H1 (cell line): ENCODE measurements at places on chromosomes 6 and 20. TPM values are rescaled to one million over a fixed set of nuclear protein-coding genes. Genes with fewer than 3 reads are reported as not detected.

DNA sequence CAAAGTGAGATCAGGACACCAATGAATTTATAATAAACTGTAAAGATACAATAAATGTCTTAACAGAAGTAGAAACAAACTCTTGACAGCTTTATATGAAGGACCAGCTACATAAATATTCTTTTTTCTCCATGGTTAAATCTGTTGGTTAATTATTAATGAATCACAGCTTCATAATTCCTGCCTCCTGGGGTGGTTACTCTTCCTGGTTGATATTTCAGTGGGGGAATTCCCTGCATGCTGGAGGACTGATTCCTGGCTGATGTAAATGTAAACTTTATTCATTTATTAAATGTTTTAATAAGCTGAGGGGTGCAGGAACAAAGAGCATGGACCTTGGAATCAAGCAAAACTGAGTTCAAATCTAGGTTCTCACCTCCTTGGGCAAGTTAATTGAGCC lies 16.2 kb upstream of the RCAN2 start:
- no peak overlapping the region for H3K4me3 ChIP-seq
- no peaks in the 10 kb centered on the region for H3K4me1 ChIP-seq
- H3K27me3 ChIP-seq: no peaks in the 10 kb centered on the region
- no peak overlapping the region for H3K27ac ChIP-seq
- no peaks in the 10 kb centered on the region for H3K36me3 ChIP-seq
- DNase-seq: no peak

DNA sequence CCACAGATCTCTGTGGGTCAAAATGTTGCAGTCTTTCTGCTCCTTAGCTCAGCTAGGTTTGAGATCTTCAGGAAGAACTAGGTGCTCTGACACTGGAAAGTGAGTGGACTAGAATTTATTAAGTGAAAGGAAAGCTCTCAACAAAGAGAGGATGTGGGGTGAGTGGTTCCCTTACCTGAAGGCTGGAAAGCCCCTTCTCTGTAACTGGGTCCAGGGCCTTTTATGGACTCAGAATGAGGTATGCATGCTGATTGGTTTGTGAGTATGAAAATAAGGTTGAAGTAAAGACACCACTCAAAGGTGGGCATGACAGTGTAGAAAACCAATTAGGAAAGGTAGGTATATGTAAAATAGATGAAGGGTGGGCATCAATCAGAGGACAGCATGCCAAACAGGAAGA lies 485.5 kb downstream of the CD109 start:
- H3K27ac ChIP-seq: no peak overlapping the region
- no peaks in the 10 kb centered on the region for H3K36me3 ChIP-seq
- H3K27me3 ChIP-seq: no peaks in the 10 kb centered on the region
- no peak for DNase-seq

The RAB23 gene
- total RNA-seq: 17.2 and 17.5 TPM in 2 replicates

DNA sequence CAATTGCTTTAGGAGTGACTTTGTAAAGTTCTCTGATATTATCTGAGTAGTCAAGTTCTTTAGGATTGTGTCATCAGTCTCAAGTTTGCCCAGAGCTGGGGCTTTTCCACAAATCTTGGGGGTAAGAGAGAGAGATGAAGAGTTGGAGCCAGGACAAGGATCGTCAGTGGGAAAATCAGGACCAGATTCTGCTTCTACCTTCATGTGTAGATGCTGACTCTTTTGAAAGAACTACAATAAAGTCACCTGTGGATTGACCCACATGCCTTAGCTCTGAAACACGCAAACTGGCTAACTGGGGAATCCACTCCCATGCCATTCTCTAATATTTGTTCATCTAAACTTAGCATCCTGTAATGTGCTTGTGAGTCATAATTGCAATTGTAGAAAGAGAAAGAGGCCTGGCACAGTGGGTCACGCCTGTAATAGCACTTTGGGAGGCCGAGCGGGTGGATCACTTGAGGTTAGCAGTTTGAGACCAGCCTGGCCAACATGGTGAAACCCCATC lies 15.6 kb upstream of the BICRAL start:
- H3K4me3 ChIP-seq: no peak overlapping the region
- peaks cover 6% of the 10 kb centered on the region for H3K4me1 ChIP-seq
- H3K27me3 ChIP-seq: no peaks in the 10 kb centered on the region; the same call in 1 of the 2 replicates
- no peak overlapping the region for H3K27ac ChIP-seq
- H3K36me3 ChIP-seq: no peaks in the 10 kb centered on the region

The TNFRSF6B gene
- not detected in 2 replicates for total RNA-seq

DNA sequence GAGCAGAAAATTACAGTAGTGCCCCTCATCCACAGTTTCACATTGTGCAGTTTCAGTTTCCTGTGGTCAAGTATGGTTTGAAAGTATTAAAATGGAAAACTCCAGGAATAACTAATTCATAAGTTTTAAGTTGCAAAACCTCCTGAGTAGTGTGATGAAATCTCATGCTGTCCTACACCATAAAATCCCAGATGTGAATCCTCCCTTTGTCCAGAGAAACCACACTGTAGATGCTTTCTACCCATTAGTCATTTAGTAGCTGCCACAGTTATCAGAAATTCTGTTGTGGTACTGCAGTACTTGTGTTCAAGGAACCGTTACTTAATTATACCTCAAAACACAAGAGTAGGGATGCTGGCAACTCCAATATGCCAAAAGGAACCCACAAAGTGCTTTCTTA lies 74.7 kb downstream of the PTCHD4 start:
- H3K4me3 ChIP-seq: no peak overlapping the region
- H3K36me3 ChIP-seq: no peaks in the 10 kb centered on the region
- no peak overlapping the region for H3K27ac ChIP-seq
- no peak for DNase-seq
- H3K4me1 ChIP-seq: no peaks in the 10 kb centered on the region

The RBL1 gene
- total RNA-seq: 12.3 and 13.3 TPM in 2 replicates

- DNase-seq: no peak
- no peak overlapping the region for H3K4me3 ChIP-seq
- no peaks in the 10 kb centered on the region for H3K36me3 ChIP-seq
- H3K27me3 ChIP-seq: no peaks in the 10 kb centered on the region
- H3K4me1 ChIP-seq: no peaks in the 10 kb centered on the region; the same call in 1 of the 2 replicates
These were observed 450.3 kb upstream of the BTBD3 start for GRCh38 chr20:11467436-11467835.

DNA sequence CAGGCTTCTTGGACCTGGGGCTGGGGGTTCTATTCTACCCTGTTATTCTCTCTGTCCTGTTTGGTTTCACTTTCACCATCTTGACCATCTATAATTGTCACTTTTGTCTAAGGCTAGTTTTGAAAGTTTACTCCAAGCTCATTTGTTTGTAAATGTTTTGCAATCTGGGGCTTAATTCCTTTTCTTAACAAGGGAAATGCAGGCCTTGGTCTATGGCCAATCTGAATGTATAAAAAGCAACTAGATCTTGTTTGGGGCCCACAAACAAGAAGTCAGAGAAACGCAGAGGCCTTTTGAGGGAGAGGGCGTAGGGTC lies 86.3 kb upstream of the PREP start:
- H3K4me3 ChIP-seq: no peak overlapping the region
- no peaks in the 10 kb centered on the region for H3K36me3 ChIP-seq
- no peak for DNase-seq
- H3K27ac ChIP-seq: no peak overlapping the region
- no peaks in the 10 kb centered on the region for H3K27me3 ChIP-seq
- no peaks in the 10 kb centered on the region for H3K4me1 ChIP-seq

- H3K27me3 ChIP-seq: no peaks in the 10 kb centered on the region
- no peak overlapping the region for H3K4me3 ChIP-seq
- no peak overlapping the region for H3K27ac ChIP-seq
- no peak for DNase-seq
- H3K36me3 ChIP-seq: no peaks in the 10 kb centered on the region
These were observed 75.5 kb upstream of the FABP7 start for GRCh38 chr6:122704066-122704465.

DNA sequence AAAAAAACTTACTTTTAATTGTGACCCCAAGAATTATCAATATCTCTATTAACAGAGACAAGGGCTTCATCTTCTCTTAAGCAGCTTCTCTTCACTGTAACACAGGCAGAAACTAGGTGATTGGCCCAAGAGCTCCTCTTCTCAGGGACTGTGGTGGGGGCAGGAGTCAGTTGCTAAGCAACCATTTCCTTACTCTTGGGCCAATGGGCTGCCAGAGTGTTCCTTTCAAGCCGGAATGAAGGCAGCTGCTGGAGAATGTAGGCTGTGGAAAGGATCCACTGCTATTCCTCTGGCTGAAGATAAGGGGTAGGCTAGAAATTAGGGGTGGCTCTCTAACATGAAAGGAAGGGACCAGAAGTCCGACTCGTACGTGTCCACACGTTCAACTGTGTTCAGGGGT lies at the start of gene SEL1L2:
Gene SEL1L2, minus strand, starts transcription at position 150 of the 400 bp plus-strand sequence. Its CDS starts 80 bp downstream, at position 70.
- H3K4me3 ChIP-seq: no peak within 1 kb of the TSS
- no peaks in the 10 kb centered on the region for H3K27me3 ChIP-seq
- H3K4me1 ChIP-seq: no peaks in the 10 kb centered on the region
- no peaks in the 10 kb centered on the region for H3K36me3 ChIP-seq
- DNase-seq: peak; percentile 52

The PAK5 gene
- total RNA-seq: 0.44 and 0.80 TPM in 2 replicates

DNA sequence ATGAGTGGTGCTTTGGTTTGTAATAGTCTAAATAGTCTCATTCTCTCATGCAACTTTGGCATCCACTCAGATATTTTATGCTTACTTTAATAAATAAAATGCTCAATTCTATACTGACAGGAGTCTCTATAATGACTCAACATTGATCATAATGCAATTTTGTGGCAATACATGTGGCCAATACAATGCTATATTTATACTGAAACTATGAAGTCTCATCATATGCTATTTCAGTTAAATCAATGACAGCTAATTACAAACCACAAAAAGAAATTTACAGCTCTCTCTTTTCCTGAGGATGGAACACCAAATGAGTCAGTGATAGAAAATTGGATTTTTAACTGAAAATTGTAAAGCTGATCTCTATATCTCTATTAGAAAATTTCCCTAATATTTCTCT lies 77.1 kb downstream of the WASF1 start:
- H3K4me1 ChIP-seq: no peaks in the 10 kb centered on the region
- H3K36me3 ChIP-seq: no peaks in the 10 kb centered on the region
- H3K27me3 ChIP-seq: no peaks in the 10 kb centered on the region
- H3K4me3 ChIP-seq: no peak overlapping the region
- no peak overlapping the region for H3K27ac ChIP-seq

The ZNF133 gene
- total RNA-seq: 12.1 and 14.3 TPM in 2 replicates

DNA sequence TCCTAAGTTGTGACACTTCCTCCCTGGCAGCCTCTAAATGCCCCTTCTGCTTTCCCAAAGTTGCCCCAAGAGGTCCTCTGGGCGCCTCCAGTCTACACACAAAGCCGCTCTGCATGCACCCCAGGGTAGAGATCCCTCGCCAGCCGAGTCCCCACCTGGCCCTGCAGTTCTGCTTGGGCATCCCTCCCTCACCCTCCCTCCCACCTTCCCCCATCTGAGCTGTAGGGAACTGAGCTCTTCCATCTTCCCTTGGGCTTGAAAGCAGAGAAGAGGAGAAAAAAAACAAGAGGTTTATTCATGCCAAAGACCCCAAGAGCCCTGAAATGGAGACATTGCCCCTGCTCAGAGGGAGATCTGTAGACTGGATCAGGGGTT lies 5.7 kb upstream of the FGD2 start:
- H3K27me3 ChIP-seq: no peaks in the 10 kb centered on the region
- H3K36me3 ChIP-seq: no peaks in the 10 kb centered on the region
- no peak overlapping the region for H3K27ac ChIP-seq
- no peak for DNase-seq
- H3K4me3 ChIP-seq: no peak overlapping the region
- no peaks in the 10 kb centered on the region; the same call in none of the 2 replicates for H3K4me1 ChIP-seq

- H3K4me1 ChIP-seq: 0 out of 2 replicates have a peak, but pooled peaks cover 5% of the 10 kb centered on the region
- H3K36me3 ChIP-seq: no peaks in the 10 kb centered on the region
- no peak overlapping the region for H3K27ac ChIP-seq
These were observed 2.4 kb downstream of the GTSF1L start for GRCh38 chr20:43724383-43724782.

- H3K27ac ChIP-seq: no peak overlapping the region
- H3K36me3 ChIP-seq: no peaks in the 10 kb centered on the region
- no peak for DNase-seq
- peaks cover 13% of the 10 kb centered on the region for H3K4me1 ChIP-seq
- no peak overlapping the region for H3K4me3 ChIP-seq
- no peaks in the 10 kb centered on the region; the same call in 1 of the 2 replicates for H3K27me3 ChIP-seq
These were observed 129.9 kb downstream of the MRPL14 start for GRCh38 chr6:43997345-43997677.

The TINAG gene
- not detected in 2 replicates for total RNA-seq

DNA sequence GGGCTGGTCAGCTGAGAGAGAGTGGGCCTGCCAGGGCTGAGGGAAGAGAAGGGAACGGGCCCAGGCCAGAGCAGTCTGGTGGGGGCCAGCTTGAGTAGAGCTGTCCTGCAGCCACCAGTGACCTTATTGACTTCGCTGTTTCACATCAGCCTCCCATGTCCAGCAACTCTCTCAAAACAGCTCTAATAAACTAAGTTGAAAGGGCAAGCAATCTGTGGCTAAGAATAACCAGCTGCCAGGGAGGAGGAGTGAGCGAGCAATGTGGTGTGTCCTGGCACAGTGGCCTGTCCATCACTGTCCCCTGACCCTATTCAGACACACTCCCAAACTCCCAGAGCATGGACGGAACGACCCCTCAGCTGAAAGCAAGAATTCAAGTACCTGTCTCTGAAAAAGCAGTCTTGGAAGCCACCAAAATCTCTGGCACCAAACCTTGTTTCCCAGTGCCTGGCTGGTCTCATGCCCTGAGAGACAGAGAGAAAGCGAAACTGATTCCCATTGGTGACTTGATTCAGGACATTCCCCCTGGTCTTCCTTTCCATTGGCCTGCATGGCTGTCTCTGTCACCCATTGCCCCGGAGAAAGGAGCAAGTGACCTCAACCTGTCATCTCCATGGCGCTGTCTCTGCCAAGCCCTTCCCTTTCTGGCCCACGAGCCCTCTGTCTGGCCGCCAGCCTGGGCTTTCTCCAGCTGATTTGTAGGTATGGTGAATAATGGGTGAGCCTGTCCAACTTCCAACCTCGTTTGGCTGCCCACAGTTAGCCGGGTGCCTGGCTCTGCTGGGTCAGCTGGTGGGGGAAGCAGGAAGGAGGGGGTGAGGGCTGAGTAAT lies at the start of gene DDO:
Gene DDO, minus strand, starts transcription at position 490 of the 831 bp plus-strand sequence. CDS start 2,113 bp downstream, outside the sequence.
- H3K27ac ChIP-seq: no peak within 1 kb of the TSS
- H3K4me3 ChIP-seq: no peak within 1 kb of the TSS
- H3K4me1 ChIP-seq: no peaks in the 10 kb centered on the region
- no peaks in the 10 kb centered on the region for H3K36me3 ChIP-seq
- no peaks in the 10 kb centered on the region for H3K27me3 ChIP-seq

DNA sequence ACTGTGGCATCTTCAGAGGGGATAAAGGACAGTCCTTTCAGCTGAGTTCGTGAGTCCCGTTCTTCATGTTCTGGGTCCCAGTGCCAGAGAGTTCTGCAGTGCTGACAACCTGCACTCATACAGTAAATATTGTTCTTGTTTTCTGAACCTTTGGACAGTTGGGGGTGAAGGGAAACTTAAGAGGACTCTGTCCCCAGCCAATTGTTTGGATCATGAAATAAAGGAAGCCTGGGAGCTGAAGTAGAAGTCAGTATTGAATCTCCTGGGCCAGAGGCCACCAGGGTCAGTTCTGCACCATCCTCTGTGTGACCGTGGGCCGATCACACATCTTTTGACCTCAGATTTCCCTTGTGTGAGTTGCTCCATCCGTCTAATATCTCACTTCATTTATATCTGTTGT lies 3.2 kb downstream of the SLC2A12 start:
- no peaks in the 10 kb centered on the region for H3K27me3 ChIP-seq
- H3K36me3 ChIP-seq: no peaks in the 10 kb centered on the region
- no peak overlapping the region for H3K4me3 ChIP-seq
- H3K4me1 ChIP-seq: peaks cover 10% of the 10 kb centered on the region; the same call in 1 of the 2 replicates
- H3K27ac ChIP-seq: no peak overlapping the region
- no peak for DNase-seq

GRCh38 chr6:46184114-46184513 lies 13.3 kb upstream of the ENPP5 start:
- no peak overlapping the region for H3K27ac ChIP-seq
- no peak overlapping the region for H3K4me3 ChIP-seq
- H3K4me1 ChIP-seq: no peaks in the 10 kb centered on the region
- no peaks in the 10 kb centered on the region for H3K27me3 ChIP-seq
- DNase-seq: no peak

The NKAPL gene
- total RNA-seq: not detected in 2 replicates
